Left ventricle myocardium inferior (tissue), 1 donor: ENCODE measurements at places on chromosomes 12 and 14.
A peak's percentile ranks its signal among the peaks of the same experiment; 100 is the strongest.

DNA sequence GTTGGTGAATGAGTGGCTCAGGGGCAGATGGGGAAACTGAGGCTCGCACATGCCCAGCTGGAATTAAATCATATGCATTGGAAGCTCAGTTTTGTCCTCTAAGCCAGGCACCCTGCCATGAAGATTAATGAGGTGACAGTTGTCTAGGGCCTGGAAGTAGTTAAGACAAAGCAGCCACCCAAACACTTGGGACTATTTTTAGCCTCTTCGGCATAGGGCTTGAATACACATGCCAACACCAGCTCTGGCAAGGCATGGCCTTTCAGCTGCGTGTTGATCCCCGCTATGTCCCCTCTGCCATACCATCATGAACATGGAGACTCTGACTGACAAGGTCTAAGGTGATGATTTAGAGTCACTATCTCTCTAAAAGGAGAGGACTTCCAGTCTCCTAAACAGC is 250.2 kb downstream of the KSR2 start:
- no peak for DNase-seq

DNA sequence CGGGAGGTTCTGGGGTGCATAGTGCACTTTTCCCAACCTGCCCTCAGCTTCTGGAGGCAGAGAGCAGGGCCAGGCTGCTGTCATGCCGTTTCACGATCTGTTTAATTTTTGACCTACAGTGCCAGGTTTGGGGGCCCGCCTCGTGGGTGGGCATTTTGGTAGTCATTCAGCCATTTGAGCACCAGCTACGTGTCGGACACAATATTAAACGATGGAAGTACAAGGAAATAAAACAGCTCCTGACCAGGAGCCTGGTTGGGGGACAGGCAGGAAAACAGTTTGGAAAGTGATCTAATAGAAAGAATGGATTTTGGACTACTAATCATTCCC is 708 bp downstream of the FNTB start:
- DNase-seq: no peak

- no peak for DNase-seq
These were observed 429.4 kb downstream of the GXYLT1 start for GRCh38 chr12:41715256-41715655.

- DNase-seq: no peak
These were observed 85.3 kb upstream of the OVCH1 start for GRCh38 chr12:29582677-29583272.

GRCh38 chr12:64010069-64010686 is 165.7 kb downstream of the SRGAP1 start:
- no peak for DNase-seq

- no peak for DNase-seq
These were observed 57.1 kb downstream of the ANO4 start for GRCh38 chr12:100851637-100852036.

DNA sequence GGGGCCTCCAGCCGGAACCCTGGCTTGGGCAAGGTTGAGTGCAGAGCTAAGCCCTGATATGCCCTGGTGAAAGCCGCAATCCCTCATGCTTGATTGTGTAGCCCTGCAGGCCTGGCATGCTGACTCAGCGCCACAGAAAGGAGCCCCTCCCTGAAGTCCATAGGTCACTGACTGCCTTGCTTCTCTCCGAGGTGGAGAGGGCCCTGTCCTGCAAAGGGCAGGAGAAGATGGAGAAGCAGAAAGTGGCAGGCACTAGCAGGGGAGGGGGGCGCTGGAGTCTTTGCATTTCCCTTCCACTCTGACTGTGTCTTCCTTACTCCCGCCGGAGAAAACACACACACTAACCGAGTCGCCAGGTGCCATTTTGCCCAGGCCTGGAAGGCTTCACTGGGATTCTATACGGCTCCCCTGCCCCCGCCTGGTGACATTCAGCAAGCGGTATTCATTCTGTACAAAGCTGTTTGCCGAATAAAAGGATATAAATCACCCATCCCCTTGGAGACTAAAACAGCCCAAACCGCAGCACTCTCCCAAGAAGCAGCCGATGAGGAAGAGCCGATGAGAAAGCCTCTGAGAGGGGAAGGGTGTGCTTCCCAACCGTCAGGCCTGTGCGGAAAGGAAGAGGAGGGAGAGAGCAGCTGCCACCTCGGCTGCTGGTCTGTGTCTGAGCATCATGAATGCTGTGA is 69.8 kb downstream of the SLC6A12 start:
- DNase-seq: no peak

DNA sequence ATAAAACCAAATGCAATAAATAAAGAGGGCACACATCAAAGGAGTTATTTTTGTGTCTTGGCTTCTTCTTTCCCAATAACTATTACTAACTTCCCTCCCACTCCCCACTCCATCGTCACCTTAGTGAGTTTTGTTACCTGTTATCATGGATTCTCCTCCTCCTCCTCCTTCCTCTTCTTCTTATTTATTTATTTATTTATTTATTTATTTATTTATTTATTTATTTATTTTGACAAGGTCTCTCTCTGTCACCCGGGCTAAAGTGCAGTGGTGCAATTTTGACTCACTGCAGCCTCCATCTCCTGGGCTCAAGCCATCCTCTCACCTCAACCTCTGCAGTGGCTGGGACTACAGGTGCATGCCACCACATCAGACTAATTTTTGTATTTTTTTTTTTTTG is 26.4 kb downstream of the WIF1 start:
- DNase-seq: no peak

- no peak for DNase-seq
These were observed 126.0 kb downstream of the ZFP36L1 start for GRCh38 chr14:68666899-68667298.

DNA sequence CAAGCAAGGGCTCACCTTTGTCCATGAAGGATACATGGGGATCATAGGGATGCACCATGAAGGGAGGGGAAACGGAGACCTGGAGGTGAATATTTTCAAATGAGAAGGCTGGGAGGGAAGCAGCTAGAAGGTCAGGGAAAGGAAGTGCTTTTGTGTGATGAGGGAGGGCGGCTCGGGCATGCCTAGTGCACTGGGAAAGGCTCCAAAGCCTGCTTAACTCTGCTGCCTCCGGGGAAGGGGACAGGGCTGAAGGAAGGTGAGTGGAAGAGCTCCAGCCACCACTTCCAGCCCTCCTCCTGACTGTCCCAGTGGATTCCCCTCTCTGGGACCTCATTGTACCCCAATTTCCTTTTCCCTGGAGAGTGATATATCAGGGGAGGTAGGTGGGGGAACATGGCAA is 149.4 kb upstream of the PRMT8 start:
- DNase-seq: no peak

DNA sequence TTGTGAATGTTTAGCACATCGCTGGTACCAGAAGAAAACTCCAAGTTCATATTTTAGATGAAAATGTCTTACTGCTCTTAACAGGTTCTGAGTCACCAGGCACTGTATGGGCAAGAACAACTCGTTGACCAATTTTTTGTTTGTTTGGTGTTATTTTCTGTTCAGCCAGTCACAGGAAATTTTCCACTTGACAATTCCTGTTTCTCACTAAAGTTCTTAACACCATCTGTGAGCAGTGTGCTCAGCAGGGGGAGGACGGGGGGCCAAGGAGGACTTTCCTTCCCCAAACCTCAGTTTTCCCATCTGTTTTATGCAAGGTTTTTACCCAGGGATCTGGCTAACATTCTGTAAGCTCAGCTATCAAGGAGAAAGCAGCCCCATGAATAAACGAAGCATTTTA is 3.0 kb downstream of the NUAK1 start:
- DNase-seq: no peak

DNA sequence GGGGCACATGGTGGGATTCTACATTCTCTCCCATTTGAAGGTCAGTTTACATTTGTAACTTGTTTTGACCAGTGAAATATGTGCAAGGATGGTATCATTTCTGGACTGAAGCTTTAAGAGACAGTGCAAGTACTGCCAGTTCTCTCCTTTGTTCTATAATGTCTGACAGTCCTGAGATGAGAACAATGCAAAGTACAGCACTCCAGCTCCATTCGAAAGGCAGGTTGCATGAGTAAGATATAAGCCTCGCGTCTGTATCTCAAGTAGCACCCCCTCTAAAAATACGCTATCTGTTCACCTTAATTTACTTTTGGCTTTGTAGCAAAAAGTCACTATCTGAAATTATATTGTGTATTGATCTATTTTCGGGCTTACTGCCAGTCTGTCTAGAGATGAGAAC is 1122.2 kb upstream of the TMEM132C start:
- no peak for DNase-seq

GRCh38 chr12:21615431-21615830 is 10.8 kb upstream of the GYS2 start:
- DNase-seq: no peak

DNA sequence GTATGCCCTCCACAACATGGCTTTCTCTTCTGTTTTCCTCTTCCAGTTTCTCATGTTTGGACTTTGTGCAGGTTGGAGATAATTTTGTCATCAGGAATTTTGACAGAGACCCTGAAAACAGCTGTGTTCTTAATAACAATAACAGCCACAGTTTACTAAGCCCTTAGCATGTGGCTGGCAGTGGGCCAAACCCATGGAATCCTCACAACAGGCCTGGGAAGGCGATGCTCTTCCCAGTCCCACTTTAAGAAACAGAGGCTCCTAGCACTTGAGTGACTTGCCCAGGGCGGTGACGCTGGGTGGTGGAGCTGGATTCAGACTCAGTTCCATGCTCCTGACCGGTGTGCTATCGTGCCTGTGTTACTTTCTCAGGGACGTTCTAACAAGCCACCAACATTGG is 20.1 kb upstream of the PLEKHG3 start:
- DNase-seq: peak; percentile 65

GRCh38 chr14:47346849-47347248 is 328.6 kb downstream of the MDGA2 start:
- no peak for DNase-seq

GRCh38 chr14:37590428-37591139 is 4.5 kb downstream of the FOXA1 start:
- no peak for DNase-seq

GRCh38 chr14:61102549-61103466 is 121.8 kb downstream of the SLC38A6 start:
- DNase-seq: no peak

DNA sequence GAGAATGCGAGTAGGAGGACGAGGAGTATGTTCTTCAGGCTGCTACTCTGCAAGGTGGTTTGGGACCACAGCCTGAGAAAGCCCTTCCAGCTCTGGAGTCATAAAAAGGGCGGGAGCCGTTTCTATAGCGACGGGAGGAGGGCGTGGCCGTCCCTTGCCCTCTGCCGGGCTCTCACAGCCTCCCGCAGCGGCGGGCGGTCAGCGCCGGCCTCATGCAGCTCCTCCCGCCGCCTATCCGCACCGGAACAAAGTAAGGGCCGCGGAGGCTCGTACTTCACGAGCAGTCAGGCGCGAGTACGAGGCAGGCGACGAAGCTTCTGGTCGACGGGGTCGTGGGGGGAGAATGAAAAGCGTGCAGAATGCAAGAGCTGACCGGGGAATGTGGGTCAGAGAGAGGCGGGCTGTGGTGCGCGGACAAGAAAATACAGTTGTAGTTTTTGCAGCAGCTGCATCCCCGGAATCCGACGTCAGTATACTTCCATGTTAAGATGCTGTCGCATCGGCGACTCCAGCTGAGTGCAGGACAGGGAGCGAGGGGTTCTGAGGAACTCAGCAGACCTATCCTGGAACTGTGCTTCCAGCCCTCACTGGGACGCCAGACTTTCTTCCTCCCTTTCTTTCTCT is at the start of gene DYRK4:
DYRK4 (plus strand) TSS at position 175 of the 624 bp plus-strand sequence; CDS start at position 213, 38 bp downstream.
- DNase-seq: peak; percentile 86

DNA sequence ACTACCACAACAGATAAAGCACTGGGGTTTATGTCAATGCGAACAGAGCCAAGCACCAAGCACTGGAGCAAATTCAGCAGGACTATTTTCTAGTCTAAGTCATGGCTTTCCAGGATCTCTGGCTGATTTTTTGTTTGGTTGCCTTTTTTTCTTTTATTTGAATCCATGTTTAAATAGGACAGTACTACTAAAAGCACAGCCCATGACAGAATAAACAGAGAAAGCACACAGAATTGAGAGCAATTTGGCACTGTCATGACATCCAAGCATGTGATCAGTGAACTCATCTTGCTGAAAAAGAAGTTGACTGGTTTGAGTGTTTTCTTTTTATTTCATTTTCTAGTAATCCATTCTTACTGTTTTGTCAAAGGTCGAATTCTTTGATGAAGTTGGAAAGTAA is 23.1 kb upstream of the RERG start:
- no peak for DNase-seq

DNA sequence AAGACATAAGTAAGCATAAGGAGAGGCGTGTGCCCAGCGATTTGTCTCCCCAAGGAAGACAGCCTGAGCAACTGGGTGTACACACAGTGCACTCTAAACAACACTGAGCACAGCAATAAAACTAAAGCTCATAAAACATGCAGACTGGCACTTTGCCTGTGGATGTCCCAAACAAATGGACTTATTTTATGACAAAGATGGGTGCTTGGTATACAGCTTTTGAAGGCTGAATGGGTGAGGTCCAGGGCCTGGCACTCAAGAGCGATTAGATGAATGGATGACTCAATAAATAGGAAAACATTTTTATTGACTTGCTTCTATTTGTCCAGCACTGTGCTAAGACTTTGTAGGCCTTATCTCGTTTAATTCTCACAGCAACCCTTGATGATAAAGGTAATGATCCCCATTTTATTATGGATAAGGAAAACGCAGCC is 28.5 kb downstream of the LGMN start:
- no peak for DNase-seq

DNA sequence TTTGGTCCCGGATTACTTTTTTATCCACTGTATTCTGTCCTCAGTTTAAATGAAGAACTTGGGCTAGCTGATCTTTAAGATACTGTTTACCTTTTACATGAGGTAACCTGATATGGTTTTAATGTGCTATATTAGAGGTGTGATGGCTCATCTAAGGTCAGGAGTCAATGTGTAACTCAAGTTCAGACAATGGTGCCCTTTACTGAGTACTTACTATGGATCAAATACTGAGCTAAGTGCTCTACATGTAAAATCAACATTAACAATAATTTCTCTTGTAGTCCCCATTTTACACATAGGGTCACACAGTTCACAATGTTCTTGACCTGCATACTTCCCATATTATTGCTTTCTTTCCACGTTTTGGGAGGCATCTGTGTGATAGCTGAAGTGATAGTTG is 79.2 kb downstream of the CEP83 start:
- no peak for DNase-seq

GRCh38 chr12:94805749-94806529 is 155.6 kb upstream of the TMCC3 start:
- no peak for DNase-seq

GRCh38 chr12:31880340-31880739 is 78.9 kb upstream of the RESF1 start:
- no peak for DNase-seq

GRCh38 chr14:105314287-105315200 is at the start of gene PACS2:
PACS2 (plus strand) TSS chr14:105314748; CDS start chr14:105314919, 171 bp downstream.
- DNase-seq: peak; percentile 79

- no peak for DNase-seq
These were observed 8.6 kb downstream of the CCDC60 start for GRCh38 chr12:119343130-119343529.

- DNase-seq: no peak
These were observed 1266.2 kb downstream of the TMEM121 start for GRCh38 chr14:106792543-106792942.

- no peak for DNase-seq
These were observed 11.5 kb downstream of the LIMA1 start for GRCh38 chr12:50271724-50272247.

GRCh38 chr12:45887544-45887943 is 102.8 kb downstream of the SCAF11 start:
- no peak for DNase-seq
